ENCODE measurements at places on chromosomes 11 and 22. TPM values are rescaled to one million over a fixed set of nuclear protein-coding genes. Genes with fewer than 3 reads are reported as not detected.

OR51B4 gene
- polyA plus RNA-seq: not detected

DNA sequence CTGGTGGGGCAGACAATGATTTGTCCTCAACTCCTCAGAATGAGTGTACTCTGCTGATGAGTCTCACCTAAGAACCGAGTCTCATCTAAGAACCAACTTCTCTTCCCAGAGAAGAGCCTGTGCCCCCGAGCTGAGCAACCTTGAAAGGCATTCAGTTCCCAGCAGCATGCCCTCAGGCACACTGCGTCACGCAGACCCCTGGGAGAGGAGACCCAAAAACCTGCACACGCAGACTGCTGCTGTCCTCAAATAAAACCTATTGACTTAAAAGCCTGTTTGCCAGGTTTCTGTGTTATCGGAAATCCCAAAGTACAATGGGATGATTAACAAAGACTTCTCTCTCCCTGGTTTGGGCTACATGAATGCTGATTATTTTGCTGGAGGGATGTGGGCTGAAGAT lies 121.2 kb downstream of the C11orf58 start:
- DNase-seq: no peak

DNA sequence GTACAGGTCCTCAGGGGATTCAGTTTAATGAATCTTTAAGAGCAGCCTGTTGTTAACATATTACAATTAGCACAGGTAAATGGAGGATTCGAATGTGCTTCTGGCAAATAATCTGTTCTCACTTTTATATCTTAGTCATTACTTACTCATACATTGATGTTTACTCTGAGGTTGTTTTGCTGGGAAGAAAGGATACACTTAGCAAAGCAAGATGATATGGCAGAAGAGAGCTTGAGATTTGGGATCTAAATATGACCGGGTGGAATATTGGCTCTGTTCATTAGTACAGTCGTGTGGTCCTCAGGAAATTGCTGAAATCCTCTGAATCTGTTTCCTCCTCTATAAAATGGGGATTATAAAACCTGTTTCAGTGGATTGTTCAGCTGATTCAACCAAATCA lies 59.7 kb downstream of the SPON1 start:
- no peak for DNase-seq

- DNase-seq: peak; percentile 33
These were observed 131.8 kb downstream of the UVRAG start for GRCh38 chr11:75946531-75947530.

TENM4 gene
- 7.1 TPM for polyA plus RNA-seq

GRCh38 chr11:23590596-23591308 lies 730.5 kb upstream of the CCDC179 start:
- no peak for DNase-seq

GRCh38 chr11:35115688-35116030 lies 23.3 kb upstream of the CD44 start:
- DNase-seq: peak; percentile 41

KIRREL3 gene
- 1.1 TPM for polyA plus RNA-seq

- DNase-seq: peak; percentile 56
These were observed 19.4 kb upstream of the TSKU start for GRCh38 chr11:76763573-76764346.

DNA sequence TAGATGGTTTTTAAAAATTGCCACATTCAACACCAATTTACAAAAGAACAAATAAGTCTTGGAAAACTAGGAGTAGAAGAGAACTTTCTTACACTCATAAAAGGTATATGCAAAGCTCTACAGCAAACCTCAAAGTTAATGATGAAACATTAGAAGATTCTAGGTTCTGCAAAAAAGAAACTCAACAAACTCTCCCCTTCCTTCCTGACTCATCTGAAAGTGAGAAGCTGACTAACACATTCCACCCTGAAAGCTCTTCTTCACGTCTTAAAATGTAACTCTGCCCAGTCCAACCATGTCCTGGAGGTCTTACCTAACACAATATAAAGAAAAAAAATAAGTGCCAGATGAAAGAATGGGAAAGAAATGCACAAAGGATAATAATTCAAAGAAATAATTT lies 218.9 kb upstream of the ISX start:
- no peak for DNase-seq

ANO3 gene
- 0.13 TPM for polyA plus RNA-seq

GRCh38 chr11:67694875-67695555 lies 20.6 kb upstream of the ALDH3B2 start:
- DNase-seq: no peak

C11orf16 gene
- polyA plus RNA-seq: not detected

DNA sequence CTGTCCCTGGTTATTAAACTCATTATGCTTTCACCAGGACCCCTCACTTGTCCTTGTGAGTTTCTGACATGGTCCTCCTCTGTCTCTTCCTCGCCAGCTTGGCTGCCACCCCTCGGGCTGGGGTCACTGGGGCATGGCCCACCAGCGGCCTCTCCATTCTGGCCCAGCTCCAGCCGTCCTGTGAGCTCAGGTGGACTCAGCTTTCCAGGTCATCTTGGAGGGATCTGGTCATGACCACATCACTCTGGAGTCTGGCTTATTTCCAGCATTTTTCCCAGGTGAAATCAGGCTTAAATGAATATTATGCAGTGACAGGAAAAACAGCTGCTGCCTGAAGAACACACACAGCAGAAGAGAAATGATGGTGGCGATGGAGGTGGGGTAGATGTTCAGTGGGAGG lies 224.5 kb downstream of the ADAMTS15 start:
- peak; percentile 64 for DNase-seq

DNA sequence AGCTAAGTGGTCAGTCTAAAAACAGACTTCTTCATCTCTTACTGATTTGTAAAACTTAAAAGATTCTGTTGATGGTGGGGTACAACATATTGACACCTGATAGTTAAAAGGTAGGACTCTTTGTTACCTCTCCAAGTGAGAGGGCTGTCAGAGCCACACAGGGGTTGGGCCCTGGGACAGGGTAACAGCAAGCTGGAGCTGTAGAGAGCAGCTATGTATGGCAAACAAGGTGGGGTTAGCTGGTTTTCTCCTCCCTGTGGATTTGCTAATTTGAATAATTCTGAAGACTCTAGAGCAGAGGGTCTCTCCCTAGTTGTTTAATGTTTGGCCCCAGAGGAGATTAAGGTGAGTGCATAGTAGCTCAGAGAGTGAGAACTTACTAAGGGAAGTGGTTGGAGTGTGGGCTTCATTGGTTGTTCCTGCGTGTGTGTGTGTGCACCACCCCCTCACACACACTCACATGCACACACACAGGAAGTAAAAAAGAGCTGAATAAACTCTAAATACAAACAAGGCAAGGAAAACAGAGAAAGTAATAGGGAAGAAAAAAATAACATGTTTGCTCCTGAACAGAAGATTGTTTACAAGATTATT lies 9.2 kb upstream of the GAS2 start:
- DNase-seq: no peak

GRCh38 chr22:21657360-21658032 lies 8.3 kb upstream of the PPIL2 start:
- DNase-seq: no peak

DNA sequence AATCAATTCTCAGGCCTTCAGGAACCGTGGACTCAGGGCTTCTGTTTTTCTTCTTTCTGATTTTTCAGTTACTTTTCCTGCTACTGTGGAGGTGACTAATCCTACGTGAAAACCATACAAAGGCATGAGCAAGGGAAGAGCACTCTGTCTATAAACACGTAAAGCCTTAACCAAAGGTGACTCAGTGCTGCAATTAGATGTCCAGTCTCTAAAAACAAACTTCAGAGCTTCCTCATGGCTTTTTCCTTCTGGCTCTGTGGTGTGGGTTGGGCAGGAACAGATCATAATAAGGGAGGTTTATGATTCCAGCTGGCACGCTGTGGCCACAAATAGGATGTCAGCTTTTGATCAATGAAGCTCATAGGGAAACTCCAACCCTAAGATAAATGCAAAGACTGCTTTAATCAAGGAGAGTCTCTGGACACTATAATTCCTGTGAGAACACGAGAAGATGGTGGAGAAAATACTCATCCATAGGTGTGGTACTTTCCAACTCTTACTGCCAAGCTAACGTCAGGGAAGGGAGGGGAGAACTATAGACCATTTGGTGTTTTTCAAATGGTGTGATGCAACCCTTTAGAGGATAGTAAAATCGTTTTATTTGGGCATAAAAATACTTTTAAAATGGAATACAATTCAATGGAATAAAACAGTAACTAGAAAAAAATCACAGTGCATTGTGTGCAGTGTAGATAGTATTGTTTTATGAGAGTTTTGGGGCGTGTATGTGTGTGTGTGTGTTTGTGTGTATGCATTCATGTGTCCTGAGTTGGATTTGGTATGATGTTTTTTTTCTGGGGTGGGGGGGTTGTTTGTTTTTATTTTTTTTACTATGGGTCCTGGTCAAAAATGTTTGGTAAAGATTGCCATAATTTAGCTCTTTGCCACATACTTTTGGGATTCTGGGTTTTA lies at the start of gene NXPE2:
Gene NXPE2 (plus strand): TSS at position 403 of the 912 bp plus-strand sequence. CDS start 49 bp downstream, at position 452.
- no peak for DNase-seq

GRCh38 chr11:57815877-57816276 lies 54.3 kb downstream of the CTNND1 start:
- DNase-seq: no peak

PGR gene
- polyA plus RNA-seq: not detected

CRYAB gene
- polyA plus RNA-seq: 721 TPM

- DNase-seq: no peak
These were observed 20.9 kb downstream of the ATXN10 start for GRCh38 chr22:45692549-45692948.

DNA sequence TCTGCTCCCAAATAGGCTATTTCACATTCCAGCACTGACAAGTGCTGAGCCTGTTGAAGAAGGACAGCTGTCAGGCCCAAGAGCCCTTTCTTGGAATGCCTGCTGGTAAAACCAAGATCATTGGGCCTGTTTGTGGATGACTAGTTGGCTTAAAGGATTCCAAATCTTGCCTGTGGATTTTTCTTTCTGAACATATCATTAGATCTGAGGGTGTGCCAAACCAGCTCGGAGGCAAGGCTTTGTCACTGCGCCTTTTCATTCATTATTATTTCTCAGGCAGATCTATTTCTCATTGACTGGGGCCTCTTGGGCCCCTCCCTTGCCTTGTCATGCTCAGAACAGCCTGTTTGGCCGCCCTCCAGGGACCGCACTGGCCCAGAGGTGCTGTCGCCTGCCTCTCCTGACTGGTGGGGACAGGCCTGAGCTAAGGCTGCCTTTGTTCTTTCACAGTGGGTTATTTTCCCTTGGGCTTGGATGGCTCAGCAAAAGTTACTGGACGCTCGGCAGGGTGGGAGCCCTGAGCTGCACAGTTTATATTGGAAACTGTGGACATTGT lies 222.7 kb upstream of the SESN3 start:
- no peak for DNase-seq

GRCh38 chr11:133889893-133890292 lies 44.6 kb upstream of the SPATA19 start:
- DNase-seq: no peak

- DNase-seq: no peak
These were observed 491.8 kb downstream of the TMEM135 start for GRCh38 chr11:87529486-87529885.

DNA sequence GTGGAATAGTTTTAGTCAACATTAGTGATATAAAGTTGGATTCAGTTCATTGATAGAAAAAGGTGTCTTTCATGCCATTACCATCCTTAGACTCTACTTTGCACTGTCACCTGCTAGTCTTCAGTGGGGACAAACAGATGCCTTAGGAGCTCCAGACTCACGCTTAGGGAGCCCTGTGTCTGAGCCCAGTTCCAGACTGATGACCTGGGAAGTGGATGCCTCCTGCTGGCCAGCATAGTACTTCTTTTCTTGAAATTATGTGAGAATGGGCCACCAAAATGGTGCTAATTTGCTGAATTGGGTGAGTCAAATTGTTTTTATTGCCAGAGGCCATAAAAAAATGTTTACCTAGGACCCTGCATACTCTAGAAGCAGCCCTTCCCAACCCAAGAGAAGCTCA lies 53.9 kb downstream of the NOX4 start:
- DNase-seq: no peak

OR52I1 gene
- polyA plus RNA-seq: not detected

GRCh38 chr11:10809373-10810160 lies 841 bp upstream of the EIF4G2 start:
- peak; percentile 53 for DNase-seq
